Stimulated activated CD8-positive, alpha-beta memory T cell treated with anti-CD3 and anti-CD28 coated beads, Interleukin-15, amount 100 ng/mL, for 1 hour (primary cell): ENCODE measurements at places on chromosomes 11 and 22.

DNA sequence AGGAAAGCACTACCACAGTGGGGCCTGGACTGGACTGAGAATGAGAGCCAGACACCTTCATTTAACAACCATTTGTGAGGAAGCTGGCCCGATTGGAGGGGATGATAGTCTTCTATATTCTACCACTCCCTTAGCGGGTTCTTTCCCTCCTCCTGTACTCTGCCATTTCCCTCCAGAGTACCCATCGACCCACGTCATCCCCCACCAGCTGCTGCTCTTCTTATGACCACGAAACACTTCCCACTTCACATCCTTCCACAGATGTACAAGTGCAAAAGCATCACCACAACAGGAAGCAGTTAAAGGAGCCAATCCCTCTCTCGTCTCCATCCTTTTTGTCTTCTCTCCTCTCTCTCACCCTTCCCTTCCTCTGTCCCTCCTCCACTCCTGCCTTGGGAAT lies 18.0 kb upstream of the UBASH3B start:
- DNase-seq, result no peak

- no peak for DNase-seq
These were observed 9.9 kb downstream of the CCND1 start for GRCh38 chr11:69650832-69651344.

DNA sequence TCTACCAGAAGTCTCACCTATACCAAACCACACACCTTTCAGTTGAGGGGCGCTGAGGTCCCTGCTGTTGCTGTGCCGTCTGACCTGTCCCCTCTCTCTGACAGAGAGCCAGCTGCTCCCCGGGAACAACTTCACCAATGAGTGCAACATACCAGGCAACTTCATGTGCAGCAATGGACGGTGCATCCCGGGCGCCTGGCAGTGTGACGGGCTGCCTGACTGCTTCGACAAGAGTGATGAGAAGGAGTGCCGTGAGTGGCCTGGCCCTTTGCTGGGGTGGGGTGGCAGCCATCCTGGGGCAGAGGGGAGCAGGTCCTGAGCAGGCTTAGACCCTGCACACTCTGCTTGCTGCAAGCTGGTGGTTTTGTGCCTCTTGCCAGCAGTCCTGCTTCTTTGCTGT lies 92.1 kb downstream of the LDLRAD3 start:
- DNase-seq, result no peak

GRCh38 chr11:75873417-75874221 lies 58.6 kb downstream of the UVRAG start:
- DNase-seq, result no peak

DNA sequence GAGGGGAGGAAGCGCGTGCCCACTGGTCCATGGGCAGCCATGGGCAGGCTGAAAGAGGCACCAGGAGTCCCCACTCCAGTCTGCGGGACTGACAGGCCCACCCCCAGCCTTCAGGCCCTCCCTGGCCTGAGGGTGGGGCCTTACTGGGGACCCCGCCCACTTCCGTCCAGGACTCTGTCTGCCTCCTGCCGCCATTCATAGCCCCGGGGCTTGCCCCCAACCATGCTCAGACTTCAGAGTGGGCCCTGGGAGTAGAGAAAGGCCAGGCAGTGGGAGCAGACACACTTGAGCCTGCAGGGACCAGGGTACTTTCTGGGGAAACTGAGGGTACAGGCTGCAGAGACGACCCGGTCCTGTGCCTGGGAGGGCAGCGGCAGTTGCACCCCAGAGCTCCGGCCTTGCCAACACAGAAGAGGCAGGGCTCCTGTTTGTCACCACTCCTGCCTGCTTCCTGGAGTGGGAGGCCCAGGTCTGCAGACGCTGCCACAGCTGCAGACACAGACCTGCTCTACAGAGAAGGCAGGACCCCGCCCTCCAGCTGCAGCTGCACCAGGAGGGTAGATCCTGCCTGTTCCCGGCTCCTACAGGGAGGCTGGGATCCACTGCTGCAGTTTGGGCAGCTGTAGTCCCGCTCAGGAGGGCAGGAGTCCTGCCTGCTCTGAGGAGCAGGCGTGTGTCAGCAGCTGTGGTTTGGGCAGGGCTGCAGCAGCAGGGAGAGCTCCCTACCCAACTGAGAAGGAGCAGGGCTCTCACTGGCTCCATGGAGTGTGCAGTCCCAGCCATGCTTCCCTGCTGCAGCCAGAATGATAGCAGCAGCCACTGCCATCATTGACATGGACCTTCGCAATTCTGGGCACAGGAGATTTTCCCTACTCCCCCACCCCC lies 387.9 kb upstream of the ANO3 start:
- DNase-seq, result no peak

DNA sequence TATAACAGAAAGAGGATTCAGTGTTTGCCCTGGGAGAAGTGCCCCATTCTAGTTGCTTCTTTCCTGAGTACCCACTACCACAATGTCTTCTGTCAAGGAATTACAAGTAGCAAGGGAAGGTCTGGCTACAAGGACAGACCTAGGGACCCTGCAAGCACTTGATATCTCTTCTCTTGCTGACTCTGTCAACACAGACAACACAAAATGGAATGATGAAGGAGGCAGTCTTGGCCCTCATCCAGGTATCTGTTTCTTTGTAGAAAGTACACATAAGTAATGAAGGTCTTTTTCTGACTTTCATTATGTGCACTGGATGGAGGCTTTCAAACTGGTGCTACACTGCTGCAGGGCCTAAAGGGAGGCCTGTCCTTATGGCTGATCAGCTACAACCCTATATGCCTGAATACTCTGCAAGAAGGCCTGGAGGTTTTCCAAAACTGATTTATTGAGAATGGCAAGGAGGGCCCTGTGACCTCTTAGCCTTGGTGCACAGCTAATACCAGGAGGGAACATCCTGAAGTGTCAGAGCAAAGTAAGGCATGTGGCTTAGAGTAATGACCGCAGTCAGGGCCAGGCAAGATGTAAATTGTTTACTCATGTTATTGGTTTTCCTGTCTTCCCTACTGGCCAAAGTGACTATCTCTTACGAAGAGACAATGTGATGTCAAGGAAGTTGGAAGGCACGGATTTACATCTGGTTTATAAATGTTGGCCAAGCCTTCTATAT lies 31.2 kb downstream of the GAB2 start:
- DNase-seq, result no peak

DNA sequence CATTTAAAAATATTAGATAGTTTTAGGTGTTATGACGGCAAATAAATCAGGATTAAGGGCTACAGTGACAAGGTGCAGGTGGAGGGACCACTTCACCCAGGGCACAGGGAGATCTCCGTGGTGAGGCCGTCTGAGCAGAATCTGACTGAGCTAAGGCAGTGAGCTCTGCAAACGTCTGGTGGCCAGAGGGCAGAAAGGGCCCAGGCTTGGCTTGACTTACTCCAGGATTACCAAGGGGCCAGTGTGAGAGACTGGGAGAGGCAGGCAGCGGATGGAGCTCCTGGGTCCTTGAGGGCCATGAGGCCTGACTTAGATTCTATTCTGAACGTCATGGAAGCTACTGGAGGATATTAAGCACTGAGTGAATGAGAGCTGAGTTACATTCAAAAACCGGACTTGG lies 125.9 kb upstream of the B3GAT1 start:
- no peak for DNase-seq

DNA sequence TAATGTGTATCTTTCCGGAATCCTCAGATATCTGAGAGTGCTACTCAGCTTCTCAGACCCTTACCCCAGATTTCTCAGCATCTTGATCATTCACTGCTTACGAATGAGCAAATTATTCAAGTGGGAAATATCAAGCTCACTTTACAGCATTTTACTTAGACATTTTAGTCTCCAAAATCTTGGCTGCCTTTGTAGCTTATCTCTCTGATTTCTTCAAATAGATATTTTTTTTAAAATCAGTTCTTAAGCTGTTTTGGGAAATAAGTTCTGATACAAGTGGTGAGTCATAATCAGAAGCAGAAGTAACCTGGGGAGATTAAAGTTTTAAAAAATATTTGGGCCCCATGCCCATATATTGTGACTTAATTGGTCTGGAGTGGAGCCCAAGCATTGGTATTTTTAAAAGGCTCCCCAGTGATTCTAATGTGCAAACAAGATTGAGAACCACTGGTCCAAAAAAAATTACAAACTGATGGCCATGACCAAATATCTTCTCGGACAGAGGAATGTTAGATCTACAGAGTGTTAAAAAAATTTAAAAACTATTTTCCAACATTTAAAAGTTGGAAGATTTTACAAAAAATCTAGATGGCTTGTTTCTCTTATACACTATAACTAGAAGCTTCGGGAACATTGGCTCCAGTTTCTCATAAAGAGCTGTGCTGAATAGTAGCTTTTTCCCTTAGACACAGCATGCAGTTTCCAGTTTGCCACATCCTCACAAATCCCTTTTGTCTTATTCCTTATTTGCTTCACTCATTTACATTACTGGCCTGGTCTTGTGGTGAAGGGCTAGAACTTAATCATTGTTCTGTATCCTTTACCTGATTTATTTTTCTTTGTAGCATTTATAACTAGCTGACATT lies 87.8 kb upstream of the BMAL1 start:
- DNase-seq, result no peak

DNA sequence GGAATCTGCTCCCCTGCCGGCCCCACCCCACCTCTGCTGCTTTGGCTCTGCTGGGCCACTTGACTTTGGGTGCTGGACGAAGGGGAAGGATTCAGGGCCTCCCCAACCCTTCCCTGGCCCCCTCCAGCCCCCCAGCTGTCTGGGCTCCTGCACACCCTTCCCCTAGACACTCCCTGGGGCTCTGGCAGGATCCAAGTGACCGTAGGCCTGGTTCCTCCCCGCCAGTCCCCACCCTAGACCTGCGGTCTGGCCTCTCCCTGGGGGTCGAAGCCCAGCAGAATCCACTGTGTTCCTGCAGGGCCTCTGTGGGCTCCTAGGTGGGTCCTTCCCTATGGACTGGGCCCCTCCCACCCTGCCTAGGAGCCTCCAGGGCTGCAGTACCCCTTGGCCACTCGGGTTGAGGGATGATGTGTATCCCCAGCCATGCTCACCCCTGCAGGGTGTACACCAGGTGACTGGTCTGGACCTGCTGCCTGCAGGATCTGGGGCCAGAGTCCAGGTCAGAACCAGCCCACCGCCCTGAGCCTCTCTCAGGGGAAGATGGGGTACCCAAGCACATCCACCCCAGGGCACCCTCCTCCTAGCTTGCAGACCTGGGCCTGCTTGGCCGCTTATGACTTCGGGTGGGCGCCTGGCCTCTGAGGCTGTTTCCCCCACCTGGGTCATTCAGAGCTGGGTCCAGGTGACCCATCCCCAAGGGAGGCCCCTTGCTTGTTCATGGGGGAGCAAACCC lies 5.6 kb downstream of the PIM3 start:
- DNase-seq, result no peak

- DNase-seq, result no peak
These were observed 924.3 kb downstream of the TBC1D22A start for GRCh38 chr22:47686594-47687345.

DNA sequence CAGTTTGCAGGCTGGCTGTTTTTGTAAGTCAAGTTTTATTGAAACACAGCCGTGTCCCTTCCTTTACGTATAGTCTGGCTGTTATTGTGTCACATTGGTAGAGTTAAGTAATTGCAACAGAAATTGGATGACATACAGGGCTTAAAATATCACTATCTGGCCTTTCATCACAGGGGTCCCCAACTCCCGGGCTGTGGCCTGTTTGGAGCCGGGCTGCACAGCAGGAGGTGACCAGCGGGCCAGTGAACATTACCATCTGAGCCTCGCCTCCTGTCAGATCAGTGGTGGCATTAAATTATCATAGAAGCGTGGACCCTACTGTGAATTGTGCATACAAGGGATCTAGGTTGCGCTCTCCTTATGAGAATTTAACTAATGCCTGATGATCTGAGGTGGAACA lies 31.7 kb downstream of the EXT2 start:
- DNase-seq, result no peak

DNA sequence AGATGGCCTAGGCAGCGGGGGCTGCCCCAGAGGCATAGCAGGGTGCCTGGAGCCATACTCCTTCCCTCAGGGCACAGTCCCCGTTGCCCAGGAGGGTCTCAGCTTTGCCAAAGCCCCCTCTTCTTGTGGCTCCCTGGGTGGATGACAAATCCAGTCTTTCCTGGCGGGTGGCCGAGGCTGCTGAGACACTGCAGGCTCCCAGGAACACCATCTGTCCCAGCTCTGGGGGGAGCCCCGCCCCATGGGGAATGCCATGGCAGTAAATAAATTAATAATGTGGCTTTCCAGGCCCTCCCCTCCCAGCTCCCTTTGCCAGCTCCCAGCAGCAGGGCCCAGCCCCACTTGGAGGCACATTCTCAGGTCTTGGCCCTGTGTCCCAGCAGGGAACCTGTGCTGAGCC lies 45.0 kb downstream of the PDE2A start:
- no peak for DNase-seq

- DNase-seq, result no peak
These were observed 171.3 kb upstream of the TMEM45B start for GRCh38 chr11:129644326-129644725.

GRCh38 chr11:22337596-22338485 lies at the start of gene SLC17A6:
SLC17A6 (plus strand) TSS chr11:22338381; CDS start chr11:22338534, 153 bp downstream.
- no peak for DNase-seq

GRCh38 chr11:75867778-75868374 lies 52.9 kb downstream of the UVRAG start:
- peak; percentile 30 for DNase-seq

DNA sequence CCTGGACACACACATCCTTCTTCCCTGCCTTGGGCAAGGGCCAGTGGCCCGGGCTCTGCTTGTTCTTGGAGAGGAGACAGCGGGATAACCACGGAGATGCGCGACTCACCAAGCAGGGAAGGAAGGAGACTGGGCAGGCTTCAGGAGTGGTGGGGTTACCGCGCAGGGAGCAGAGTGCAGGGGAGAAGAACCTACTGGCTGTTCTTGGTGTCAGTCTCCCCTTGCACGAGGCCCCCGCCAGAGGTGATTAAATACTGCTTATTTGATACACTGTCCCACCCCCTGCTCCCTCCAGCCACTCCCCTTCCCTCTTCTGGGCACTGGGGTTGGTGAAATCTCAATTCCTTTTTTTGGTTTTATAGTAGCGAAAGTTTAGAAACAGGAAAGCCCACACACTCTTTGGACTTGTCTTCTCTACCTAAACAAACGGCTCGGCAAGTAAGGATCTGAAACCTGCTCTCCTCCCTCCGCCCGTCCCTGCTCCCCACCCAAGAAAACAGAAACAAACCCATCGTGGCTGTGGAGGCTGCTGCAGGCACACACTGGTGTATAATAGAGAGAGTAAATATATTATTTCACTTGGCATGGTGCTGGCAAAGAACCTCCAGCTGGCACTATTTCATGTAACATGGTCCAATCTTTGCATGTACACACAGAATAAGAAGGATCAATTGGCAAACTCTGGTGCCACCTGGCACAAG lies 10.8 kb downstream of the LARGE2 start:
- no peak for DNase-seq

DNA sequence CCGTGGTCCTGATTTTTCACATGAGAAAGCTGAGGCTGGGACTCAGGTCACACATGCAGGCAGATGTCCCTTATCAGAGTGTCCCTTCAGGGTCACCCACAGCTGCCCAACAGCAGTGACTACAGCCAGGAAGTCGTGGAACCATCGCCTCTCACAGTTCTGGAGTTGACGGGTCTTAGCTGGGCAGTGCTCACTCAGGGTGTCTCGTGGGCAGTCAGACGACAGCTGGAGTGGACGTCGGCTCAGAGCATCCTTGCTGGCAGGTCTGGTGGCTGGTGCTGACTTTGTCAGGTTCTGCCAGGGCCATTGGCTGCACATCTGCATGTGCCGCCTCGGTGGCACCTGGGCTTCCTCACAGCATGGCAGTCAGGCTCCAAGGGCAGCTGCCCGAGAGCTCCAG lies 35.6 kb upstream of the TH start:
- DNase-seq, result no peak
